ENCODE measurements at places on chromosomes 3 and 15.
A peak's percentile ranks its signal among the peaks of the same experiment; 100 is the strongest.

DNA sequence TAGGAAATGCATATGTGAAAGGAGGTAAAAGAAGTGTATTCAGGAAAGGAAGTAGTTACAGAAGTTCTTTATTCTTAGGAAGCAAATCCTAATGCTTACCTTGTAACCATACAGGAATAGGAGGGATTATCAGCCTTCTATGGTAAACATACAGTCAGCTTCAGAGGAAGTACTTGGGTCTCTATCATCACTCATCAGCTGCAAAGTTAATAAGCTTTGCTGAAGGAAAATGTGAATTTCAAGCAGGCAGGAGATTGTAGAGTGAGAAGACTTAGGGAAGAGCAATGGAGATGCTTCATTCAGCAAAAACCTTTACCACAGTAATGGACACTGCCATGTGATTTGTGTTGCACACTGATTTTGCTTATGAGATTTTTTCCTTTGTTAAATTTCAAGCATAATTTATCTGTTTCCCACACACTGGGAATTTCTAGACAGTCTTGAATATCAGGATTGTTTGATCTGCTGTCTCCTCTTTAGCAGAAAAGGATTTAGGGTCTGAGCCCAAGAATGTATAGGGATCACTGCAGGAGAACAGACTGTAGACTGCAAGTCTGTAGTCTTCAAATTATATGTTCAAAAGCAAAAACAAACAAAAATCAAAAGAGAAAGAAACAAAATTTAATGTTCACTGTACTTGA, 150.8 kb downstream of the ZNF609 start:
- no peak for DNase-seq

GRCh38 chr3:47634996-47635395, 56.3 kb upstream of the CSPG5 start:
- no peak for DNase-seq

GRCh38 chr3:58994746-58995330, 55.0 kb downstream of the CFAP20DC start:
- peak; percentile 81 for DNase-seq

GRCh38 chr15:84659904-84660781, 2.1 kb upstream of the NMB start:
- no peak for DNase-seq

DNA sequence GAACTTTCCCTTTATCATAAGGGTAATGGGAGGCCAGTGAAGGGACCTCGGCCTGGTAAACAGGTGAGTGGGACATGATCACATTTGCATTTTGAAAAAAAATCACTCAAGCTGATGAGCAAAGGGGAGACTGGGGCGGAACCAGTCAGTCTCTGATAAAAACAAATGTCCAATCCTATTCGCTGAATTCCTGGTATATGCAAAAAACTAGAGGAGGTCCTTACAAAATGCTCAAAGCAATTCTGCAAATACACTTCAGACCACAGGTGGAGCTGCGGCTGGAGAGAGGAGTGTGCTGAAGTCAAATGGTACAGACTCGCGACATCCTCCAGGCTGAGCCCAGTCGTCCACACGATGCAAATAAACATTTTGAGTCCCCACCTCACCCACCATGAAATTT, 166.7 kb downstream of the FOXP1 start:
- DNase-seq: peak; percentile 87

Measured in Karpas-422 (cell line).